Natural killer cell treated with Interleukin-12 subunit alpha and Interleukin-12 subunit beta and Interleukin-15 and Interleukin-18, amount 100 ng/mL, for 72 hours (primary cell): ENCODE measurements at places on chromosomes 3 and 15. TPM values are rescaled to one million over a fixed set of nuclear protein-coding genes. Genes with fewer than 3 reads are reported as not detected.

DNA sequence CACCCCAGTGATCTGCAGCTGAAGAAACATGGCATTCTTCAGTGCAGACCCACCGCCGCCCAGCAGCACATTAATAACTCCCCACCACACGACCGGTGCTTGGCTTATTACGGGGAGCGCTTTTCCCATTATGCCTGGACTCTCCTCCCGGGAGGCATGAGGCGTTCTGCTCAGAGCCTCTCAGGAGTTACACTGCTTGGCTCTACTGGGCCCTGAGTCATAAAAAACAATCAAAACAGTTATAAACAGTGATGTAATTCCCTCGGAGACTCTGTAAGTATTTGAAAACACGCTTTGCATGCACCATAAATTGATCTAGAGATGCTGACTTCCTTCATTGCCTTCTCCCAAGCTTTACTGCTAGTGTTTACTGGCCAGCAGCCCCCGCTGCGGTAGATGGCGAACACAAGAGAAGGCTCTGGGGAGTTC is 77.1 kb upstream of the SNRPA1 start:
- H3K27me3 ChIP-seq = peaks cover 3% of the 10 kb centered on the region
- H3K4me1 ChIP-seq = no peaks in the 10 kb centered on the region
- no peak overlapping the region for H3K4me3 ChIP-seq
- no peak overlapping the region for H3K27ac ChIP-seq

COX5A gene
- total RNA-seq = 229 TPM

DNA sequence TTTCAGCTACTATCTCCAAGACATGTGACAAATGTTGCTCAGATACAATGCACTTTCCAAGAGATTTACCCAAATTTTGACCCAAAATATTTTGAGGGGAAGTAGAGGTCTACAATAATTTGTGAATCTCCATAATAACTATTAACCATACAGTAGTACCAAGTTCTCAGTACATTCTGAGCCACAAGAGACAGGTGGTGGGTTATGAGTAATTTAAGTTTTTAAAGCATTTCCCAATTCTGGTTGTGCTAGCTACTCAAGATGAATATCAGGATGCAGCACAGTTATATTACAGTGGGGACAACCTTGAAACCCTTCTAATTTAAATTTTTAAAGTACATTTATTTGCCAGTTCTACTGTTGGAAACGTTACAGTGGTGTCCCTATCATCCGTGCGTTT is 92.2 kb upstream of the MITF start:
- no peaks in the 10 kb centered on the region for H3K27me3 ChIP-seq
- H3K36me3 ChIP-seq = no peaks in the 10 kb centered on the region
- no peak for DNase-seq
- no peaks in the 10 kb centered on the region for H3K4me1 ChIP-seq
- H3K27ac ChIP-seq = no peak overlapping the region

GRCh38 chr15:40908095-40908494 is 13.8 kb downstream of the VPS18 start:
- H3K4me3 ChIP-seq = peak overlapping the region; percentile 15
- no peaks in the 10 kb centered on the region for H3K36me3 ChIP-seq
- no peak for DNase-seq
- no peaks in the 10 kb centered on the region for H3K27me3 ChIP-seq
- peak overlapping the region; percentile 84 for H3K27ac ChIP-seq

SLC51B gene
- not detected for total RNA-seq

GRCh38 chr3:187927565-187927964 is 182.3 kb upstream of the BCL6 start:
- peaks cover 22% of the 10 kb centered on the region for H3K36me3 ChIP-seq
- no peak overlapping the region for H3K27ac ChIP-seq
- H3K4me1 ChIP-seq = peaks cover 28% of the 10 kb centered on the region
- H3K27me3 ChIP-seq = no peaks in the 10 kb centered on the region

ASB14 gene
- not detected for total RNA-seq

DNA sequence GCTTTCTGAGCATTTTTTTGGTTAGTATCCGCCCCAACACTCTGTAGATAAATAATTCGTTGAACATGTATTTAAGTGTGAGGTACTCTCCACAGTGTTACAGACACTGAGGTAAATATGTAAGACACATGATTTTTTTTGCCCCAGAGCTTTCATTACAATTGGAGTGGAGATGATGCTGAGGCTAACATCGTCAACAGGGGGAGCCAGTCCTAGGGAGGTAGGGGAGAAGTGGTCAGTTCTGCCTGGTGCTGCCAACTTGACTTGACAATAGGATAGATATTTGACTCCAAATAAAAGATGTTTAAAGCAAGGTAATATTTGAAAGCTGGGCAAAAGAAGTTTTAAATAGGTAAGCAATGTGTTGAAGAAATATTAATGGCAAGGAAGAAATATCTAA is 295.7 kb downstream of the UNC13C start:
- H3K27ac ChIP-seq = no peak overlapping the region
- no peaks in the 10 kb centered on the region for H3K27me3 ChIP-seq
- H3K4me1 ChIP-seq = no peaks in the 10 kb centered on the region
- no peaks in the 10 kb centered on the region for H3K36me3 ChIP-seq
- DNase-seq = no peak
- no peak overlapping the region for H3K4me3 ChIP-seq

DNA sequence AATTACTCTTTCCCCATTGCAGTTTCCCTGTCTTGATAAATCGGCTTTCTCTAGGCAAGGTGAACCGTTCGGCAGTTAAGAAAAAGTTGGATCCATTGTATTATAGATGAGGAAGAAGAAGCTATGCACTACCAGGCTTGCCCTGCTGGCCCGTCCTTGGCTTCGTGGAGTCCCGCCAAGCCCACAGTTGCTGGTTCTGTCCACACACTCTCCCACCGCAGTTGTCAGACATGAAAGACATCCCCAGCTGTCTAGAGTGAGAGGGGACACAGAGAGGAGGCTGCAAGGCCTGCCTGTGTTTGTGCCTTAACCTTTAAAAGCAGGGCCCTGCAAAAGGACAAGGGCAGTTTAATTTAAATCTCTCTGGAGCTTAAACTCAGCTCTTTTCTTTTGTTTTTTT is 47.2 kb upstream of the PLCL2 start:
- H3K27me3 ChIP-seq = no peaks in the 10 kb centered on the region
- H3K27ac ChIP-seq = no peak overlapping the region
- H3K4me3 ChIP-seq = no peak overlapping the region

ERC2 gene
- 1.2 TPM for total RNA-seq

HIGD2B gene
- 0.26 TPM for total RNA-seq
